RCC 7860 (cell line): ENCODE measurements at places on chromosomes 6 and 20.

DNA sequence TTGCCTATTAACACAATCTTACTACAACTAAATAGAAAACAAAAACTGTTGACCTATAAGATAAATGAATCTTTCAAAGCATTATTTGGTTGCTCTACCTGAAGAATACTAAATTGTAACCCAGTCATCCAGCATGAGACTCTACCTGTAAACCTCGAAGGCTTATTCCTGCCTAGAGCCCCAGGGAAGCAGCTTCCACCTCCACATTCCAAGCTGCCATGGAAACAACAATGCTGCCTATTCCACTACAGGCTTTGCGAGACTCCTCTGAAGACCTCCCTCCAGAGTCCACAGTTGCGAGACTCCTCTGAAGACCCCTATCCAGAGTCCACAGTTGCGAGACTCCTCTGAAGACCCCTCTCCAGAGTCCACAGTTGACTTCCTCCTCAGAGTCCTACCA is 15.7 kb downstream of the GMDS start:
- no peak for DNase-seq

GRCh38 chr20:5967469-5967868 is 17.0 kb downstream of the MCM8 start:
- no peak for DNase-seq

DNA sequence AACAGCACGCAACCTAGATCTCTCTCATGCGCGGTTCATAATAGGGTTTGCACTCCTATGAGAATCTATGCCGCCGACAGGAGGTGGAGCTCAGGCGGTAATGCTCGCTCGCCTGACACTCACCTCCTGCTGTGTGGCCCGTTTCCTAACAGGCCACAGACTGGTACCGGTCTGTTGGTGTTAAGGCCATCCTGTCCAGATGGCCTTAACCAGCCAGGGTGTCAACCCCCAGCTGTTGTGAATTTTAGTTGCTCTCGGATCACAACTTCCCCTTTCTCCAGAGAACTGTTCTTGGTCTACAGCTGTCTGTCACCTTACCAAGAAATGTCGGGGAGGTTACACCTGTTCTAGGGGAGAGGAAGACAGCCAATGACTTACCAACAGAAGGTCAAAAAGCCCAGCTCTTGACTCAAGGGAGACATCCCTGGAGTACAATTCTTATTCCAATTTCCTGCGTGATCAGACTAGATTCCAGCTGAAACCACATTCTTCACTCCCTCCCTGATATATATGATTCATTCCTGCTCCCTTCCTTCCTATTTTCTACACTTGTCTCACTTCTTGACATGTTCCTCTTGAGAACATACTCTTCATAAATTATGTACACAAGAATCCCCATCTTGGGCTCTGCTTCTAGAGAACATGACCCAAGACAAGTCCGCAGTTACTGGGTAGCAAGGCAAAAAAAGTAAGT is 23.1 kb upstream of the DNAAF9 start:
- DNase-seq: no peak

DNA sequence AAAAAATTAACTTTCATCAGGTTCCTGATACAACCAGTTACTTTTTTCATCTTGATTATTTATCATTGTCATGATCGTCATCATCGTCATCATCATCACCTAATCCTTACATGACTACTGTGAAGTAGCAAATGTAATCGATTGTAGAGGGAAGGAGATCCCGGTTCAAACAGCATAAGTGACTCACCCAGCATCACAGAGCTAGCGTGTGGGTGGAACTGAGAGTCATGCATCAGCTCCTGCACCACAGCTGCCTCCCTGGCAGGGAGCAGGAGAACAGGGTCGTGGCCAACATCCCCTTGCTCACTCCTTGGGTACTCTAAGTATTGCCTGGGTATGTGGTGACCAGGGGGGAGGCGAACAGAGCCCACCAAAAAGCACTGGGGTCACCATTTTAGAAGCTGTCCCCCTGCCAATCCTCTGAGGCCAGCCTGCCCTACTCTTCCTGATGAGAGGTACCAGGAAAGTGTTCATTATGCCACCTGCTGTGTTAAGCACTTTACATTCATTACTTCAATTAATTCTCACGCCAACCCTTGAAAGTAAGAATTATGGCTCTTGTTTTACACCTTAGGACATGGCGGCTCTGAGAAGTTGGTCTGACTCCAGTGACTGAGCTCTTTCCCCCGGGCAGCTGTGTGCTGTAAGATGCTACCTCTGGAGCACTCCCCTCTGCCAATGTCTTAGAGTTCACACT is 425.2 kb downstream of the CD83 start:
- DNase-seq: peak; percentile 52

DNA sequence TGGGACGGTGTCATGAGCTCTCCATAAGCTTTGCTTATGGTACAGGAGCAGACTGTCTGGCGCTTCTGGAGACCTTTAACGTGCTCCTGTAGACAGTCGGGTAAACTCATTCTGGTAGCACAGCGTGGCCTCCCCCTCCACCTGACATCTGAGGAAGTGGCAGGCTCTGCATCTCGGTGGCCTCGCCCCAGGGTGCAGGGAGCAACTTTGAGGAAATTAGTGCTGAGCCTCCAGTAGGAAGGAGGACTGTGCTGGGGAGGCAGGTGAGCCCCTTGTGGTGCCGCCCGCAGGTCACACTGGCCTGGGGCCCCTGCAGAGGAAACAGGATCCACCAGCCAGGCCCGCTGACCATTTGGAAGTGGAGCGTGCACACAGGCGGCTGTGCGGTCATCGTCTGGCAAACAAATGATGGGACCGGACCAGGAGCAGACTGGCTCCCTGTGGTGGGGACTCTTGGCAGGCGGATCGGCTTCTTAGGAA is 57.9 kb downstream of the SYNJ2 start:
- peak; percentile 81 for DNase-seq

GRCh38 chr6:6865611-6866010 is 242.2 kb upstream of the RREB1 start:
- DNase-seq: no peak

DNA sequence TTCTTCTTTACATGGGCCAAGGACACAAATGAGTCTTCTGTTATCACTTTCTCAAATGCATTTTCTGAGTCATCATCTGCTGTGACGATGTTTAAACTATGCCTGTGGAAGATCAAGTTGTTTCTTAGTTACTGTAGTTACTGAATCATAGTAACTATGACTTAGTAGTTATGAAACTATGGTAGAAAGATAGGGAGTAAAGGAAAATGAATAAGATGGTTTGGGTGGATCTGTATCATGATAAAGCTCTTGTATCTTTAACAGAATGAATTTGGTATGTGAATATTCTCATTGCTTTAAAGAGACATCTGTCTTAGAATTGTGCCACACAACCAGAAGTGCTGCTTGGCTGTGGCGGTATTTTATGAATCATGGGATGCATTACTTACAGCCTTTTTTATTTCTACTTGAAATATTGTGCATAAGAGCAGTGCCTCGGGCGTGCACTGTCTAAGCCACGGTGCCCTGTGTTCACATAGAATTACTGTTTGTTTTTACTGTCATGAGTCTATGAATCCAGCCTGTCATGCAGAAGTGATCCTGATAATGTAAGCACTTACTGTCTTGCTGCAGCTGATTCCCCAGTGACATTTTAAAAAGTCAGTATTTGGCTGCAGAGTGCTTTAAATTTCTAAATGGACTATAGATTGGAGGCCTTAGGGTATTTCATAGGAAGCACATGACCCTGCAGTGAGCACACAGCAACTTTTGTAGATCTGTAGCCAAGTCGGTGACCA is 215.2 kb downstream of the TMEM242 start:
- peak; percentile 83 for DNase-seq

DNA sequence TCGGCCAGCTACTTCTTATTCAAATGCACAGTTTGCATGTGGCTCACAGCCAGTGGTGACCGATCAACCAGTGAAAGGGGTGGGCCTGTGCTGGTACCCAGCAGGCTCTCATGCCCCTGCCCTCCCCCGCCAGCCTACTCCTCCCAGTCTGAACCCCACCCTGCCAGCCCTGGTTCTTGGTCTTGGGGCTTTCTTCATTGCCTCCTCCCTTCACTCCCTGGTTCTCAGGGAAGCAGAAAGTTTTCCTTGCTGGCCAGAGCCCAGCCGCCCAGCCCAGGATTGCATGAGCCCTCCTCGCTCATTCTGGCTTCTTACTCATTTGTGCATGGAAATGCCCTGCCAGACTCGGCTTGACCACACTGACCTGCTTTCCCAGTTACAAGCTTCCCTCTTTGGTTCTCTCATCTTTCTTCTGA is 40.8 kb downstream of the KCNK17 start:
- no peak for DNase-seq

GRCh38 chr20:23145281-23145700 is 59.2 kb upstream of the CD93 start:
- DNase-seq: peak; percentile 92

DNA sequence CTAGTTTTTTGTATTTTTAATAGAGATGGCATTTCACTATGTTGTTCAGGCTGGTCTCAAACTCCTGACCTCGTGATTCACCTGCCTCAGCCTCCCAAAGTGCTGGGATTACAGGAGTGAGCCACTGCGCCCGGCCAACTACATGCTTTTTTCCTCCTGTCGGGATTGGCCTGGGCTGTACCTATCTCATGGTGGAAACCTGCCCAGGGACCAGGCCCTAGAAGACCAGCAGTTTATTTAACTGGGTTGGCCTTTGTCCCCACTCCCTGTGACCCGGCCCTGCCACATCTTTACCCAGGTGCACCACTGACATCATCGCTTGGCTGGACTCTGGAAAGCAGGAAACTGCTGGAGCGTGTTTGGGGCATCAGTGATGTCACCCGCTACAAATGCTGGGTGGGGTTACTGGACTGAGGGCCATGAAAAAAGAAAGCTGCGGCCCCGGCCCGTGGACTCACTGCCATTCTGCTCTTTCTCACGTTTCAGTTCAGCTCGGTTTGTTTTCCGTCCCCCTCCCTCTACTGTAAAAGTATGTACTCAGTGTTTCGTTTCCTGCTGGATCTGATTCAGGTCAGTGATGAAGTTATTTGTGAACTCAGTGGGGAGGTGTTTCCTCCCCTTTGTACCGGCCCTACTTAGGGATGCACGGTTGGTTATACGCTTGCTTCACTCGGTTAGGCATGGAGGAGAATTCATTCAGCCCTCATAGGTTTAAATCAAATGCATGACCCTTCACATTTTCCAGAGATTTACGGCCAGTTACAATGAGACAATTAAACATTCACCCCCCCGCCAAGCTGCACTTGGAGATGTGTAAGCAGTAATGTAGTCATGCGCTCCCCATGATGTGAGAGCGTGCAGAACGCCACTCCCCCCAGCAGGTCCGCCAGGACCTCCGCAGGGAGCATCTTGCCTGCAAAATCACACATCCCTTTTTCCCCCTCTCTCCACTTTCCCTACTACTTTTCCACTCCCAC is 179.3 kb downstream of the MTHFD1L start:
- DNase-seq: peak; percentile 95

DNA sequence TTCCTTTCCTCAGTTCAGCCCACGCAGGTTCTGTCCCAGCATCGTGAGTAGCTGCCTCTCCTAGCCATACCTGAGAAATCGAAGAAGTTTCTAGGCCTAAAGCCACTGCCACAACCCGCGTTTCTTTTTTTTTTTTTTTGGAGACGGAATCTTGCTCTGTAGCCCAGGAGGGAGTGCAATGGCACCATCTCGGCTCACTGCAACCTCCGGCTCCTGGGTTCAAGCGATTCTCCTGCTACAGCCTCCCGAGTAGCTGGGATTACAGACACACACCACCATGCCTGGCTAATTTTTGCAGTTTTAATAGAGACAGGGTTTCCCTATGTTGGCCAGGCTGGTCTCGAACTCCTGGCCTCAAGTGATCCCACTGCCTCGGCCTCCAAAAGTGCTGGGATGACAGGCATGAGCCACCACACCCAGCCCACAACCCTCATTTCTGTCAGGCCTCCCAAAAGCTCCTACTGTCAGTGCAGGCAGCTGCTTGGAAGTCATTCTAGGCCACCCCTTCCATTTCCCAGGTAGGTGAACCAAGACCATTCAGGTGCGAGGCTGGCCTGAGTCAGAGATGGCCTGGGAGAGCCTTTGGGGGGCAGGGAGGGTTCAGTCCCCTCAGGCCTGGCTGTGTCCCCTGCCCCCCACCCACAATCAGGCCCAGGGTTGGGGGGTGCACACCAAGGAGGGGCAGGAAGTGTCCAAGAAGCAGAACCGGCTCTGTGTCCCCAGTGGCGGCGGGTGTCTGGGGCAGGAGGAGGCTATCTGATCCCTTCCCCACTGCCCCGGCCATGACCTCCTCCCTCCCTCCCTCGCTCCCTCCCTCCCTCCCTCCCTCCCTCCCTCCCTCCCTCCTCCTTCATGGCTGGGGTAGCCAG is 47.2 kb downstream of the NOL4L start:
- DNase-seq: no peak

DNA sequence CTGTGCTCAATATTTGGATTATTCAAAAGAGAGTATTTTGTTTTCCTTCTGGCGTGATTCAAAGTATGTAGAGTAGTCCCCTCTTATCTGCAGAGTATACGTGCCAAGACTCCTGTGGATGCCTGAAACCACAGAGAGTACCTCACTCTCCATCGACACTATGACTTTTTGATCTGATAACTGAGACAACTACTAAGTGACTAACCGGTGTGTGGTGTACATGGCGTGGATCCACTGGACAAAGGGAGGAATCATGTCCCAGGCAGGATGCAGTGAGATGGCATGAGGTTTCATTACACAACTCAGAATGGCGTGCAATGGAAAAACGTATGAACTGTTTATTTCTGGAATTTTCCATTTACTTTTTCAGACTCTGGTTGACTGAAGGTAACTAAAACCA is 112.2 kb upstream of the PDE7B start:
- DNase-seq: peak; percentile 91

GRCh38 chr20:16296931-16297330 is 276.3 kb downstream of the KIF16B start:
- no peak for DNase-seq

DNA sequence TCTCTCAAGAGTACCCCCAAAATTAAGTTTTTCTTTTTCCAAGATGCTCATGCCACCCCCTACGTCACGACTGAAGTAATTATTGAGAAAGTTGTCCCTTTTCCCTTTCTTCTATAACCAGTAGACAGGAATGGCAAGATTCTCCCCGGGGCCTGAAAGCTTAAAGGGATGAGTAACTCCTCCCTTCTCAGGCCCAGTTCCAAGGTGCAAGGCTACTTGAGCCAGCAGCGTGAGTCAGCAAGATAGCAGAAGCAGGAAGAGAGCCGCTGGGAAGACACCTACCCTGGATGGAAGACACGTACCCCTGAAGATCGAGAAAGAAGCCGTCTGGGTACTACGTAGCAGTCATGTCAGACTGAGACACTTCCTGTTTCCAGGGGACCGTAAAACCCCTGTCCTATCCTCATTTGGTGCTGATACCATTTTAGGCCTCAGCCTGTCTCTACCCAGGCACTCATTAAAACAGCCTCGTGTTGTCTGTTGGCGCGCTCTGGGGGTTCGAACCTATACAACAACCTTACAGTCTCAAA is 241.0 kb downstream of the ADGRG6 start:
- peak; percentile 56 for DNase-seq

GRCh38 chr6:80454197-80454596 is 347.7 kb downstream of the BCKDHB start:
- DNase-seq: peak; percentile 95
